ENCODE measurements at places on chromosomes 4 and X.

DNA sequence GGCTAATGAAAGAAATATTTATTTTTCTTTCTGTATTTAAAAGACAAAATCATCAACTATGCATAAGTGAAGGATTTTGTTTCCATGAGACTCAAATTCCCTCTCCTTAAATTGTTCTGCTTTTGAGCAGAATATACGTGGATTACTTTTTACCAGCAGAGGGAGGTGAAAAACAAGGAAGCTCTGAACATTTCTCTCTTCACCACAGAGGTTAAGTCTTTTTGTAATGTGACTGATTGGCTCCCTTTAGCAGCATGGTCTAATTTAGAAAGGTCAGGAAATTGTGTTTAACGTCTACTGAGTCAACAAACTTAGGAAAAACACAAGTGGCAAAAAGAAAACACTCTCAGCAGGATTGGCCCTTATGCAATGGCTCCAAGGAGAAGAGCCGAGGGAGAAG is 55.1 kb upstream of the F9 start:
- no peak for DNase-seq

- no peak for DNase-seq
Observed at GRCh38 chr4:120842031-120842430, 80.5 kb downstream of the PRDM5 start.

GRCh38 chrX:133611676-133612075 is 196.4 kb upstream of the GPC4 start:
- no peak for DNase-seq

DNA sequence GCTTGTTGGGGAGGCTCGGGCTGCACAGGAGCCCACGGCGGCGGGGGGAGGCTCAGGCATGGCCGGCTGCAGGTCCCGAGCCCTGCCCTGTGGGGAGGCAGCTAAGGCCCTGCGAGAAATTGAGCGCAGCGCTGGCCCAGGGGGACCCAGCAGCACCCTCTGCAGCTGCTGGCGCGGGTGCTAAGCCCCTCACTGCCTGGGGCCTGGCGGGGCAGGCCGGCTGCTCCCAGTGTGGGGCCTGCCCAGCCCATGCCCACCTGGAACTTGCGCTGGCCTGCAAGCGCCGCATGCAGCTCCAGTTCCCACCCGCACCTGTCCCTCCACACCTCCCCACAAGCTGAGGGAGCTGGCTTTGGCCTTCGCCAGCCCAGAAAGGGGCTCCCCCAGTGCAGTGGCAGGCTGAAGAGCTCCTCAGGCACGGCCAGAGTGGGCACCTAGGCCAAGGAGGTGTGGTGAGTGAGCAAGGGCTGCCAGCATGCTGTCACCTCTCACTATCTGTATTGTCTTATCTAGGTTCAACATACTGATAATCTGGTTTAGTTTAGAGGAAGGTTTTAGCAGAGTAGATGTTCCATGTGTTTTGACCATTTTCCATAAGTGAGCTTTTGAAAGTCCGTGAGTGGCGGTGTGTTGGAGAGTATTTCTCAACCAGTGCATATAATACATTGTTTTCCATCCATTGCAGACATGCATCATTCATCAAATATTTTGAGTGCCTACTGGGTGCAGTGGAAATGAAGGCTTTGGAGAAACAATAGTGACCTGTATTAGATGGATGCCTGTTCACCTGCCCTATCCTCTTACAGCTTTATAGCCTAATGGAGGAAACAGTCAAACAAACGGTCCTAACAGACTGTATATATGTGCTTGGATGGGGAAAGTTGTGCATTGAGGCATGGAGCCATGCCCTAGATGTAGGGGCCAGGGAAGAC is 13.1 kb downstream of the PI4K2B start:
- DNase-seq = no peak

DNA sequence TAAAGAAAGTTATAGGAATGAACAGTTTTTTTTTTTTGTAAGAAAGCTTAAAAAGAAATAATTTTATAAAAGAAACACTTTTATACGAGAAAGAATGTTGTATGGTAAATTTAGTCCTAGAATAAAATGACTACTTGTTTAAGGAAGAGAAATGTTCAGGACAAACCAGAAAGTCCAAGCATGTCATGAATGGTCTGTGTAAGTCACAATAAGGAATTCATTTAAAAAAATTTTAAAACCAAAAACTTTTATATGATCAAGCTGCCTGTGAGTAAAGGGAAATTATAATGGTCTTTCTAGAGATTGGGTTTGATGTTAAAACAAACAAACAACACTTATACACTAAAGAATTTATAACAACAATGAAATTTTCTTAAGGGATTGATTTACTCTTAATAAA is 858.9 kb upstream of the PCDH7 start:
- DNase-seq = no peak

GRCh38 chrX:104695593-104695992 is 129.6 kb downstream of the IL1RAPL2 start:
- DNase-seq = no peak

GRCh38 chr4:98430708-98431403 is 169.7 kb downstream of the RAP1GDS1 start:
- DNase-seq = no peak

DNA sequence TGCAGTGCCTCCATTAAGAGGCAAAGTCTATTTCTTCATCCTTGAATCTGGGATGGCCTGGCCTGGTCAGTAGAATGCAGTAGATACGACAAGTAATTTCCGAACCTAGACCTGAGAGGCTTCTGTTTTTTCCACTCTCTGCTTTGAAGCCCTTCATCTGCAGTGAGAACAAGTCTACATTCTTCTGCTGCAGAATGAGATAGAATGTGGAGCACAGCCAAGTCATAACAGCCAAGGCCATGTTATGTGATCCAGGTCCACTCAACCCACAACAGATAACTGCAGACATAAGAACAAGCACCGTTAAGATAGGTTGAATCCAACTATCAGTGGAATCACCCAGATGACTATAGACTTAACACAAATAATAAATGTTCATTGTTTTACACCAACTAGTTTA is 1297.7 kb downstream of the C4orf33 start:
- no peak for DNase-seq

GRCh38 chr4:62822306-62822705 is 1586.9 kb downstream of the TECRL start:
- DNase-seq = no peak

GRCh38 chr4:158827543-158827981 is 58.7 kb downstream of the FNIP2 start:
- DNase-seq = no peak

- no peak for DNase-seq
Observed at GRCh38 chr4:140344101-140344500, 29.3 kb upstream of the SCOC start.

GRCh38 chr4:15348236-15348635 is 79.6 kb upstream of the C1QTNF7 start:
- no peak for DNase-seq

DNA sequence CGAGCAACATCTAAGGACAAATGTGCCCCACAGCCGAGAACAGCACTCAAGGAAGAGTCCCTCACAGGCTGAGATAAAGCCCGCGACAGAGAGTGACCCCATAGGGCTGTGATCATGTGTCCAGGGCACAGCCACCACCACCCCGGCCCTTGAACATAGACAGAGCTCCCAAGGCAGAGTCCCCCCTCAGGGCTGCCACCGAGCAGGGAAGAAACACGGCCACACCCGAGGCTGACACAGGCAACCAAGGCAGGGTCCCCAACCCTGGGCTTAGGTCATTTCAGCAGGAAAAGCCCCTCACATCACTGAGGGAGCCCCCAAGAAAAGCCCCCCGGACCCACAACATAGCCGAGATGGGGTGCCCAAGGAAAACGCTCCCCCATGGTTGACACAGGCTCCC is 463 bp downstream of the CT45A10 start:
- no peak for DNase-seq

- no peak for DNase-seq
Observed at GRCh38 chr4:22045051-22045630, 96.6 kb upstream of the KCNIP4 start.

DNA sequence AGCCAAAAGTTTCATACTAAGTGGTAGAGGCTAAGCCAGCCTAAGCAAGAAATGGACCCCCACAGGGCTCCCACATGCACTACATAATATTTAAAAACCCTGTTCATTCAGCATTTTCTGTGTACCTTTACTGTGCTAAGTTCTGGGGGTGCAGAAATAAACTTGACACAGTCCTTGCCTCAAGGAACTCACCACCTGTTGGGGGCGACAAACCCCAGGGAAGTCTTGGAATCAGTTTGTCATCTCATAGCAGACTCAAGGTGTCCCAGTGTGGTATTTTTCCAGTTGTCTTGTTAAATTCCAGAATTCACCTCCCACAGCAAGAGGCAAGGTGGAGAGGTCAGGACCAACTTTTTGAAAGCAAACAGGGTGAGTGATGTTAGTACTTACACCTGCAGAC is 43.1 kb downstream of the ATG4A start:
- no peak for DNase-seq

DNA sequence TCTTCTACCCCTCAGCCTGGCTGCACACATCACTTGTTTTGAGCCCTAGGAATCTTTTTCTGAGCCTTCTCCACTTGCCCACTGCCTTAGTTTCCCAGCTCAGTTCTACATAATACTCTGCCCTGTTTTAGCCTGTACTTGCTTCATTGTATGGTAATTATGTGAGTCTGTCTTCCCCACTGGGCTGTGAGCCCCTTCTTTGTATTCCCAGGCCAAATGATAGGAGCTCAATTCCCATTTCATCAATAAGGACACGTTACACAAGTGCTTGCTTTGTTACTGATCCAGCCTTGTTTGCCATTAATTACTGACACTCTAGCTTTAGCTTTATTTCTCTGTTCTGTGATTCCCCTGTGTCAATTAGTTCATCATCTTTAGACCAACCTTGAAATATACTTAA is 28.1 kb downstream of the KIT start:
- DNase-seq = no peak

DNA sequence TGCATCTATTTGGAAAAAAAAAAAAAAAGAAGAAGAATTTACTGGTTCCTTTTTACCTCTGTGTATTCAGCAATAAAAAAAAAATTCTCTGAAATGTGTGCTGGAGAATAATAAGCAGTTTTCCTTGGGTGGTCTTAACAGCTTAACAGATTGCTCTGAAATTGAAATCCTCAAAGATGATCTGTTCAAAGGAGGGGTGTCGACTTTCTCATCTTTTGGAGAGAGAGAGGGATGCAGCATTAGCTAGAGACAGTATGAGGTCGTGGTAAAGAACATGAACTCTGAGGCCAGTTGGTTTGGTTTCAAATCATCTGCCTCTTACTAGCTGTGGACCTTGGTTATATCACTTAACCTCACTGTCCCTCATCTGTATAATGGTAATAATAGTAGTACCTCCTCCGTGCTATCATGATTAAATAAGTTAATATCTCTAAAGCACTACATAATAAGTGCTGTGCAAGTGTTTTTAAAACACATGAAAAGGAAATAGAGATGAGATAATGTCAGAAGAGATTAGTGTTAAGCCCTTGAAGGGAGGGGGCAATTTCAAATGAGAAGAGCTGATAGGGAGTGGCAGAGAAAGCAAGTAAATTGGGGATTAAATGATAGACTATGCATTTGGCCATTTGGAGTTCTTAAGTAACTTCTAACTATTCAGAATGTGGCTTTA is 109.9 kb upstream of the LIMCH1 start:
- DNase-seq = no peak

- DNase-seq = no peak
Observed at GRCh38 chrX:118179161-118179560, 62.6 kb upstream of the KLHL13 start.

- DNase-seq = no peak
Observed at GRCh38 chr4:139017861-139018260, 2.3 kb downstream of the NOCT start.

- no peak for DNase-seq
Observed at GRCh38 chrX:120331116-120331515, 19.9 kb upstream of the TMEM255A start.

DNA sequence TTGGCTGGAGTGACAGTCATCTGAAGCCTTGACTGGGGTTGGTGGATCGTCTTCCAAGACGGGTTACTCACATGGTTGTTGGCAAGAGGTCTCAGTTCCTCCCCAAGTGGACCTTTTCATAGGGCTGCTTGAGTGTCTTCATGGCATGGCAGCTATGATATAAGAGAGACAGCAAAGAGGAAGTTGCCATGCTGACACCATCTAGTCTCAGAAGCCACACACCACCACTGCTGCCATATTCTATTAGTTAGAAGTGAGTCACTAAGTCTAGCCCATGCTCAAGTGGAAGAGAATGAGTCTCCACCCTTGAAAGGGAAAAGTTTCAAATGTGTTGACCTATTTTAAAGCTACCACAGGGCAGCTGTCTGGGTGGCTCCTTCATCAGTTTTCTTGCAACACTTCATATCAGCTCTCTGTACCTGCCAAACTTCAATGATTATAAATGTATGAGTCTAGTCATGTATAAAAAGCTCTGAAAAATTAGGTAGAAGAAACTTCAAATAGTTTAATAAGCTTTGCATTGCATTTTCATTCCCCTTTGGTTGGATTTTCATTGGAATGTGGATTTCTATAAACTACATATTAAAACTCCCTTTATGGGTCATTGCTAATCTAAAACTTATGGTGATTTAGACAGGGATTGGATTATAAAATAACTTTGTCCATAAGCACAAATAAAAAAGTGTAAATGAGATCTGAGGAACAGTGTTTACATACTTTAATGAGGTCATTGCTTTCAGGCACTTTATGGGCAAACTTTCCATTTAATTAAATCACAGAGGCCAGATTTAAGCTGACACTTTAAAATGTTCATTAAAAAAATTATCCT is 68.0 kb upstream of the ATXN3L start:
- DNase-seq = no peak

- DNase-seq = no peak
Observed at GRCh38 chr4:52098618-52099017, 47.5 kb downstream of the SPATA18 start.

Measured in upper lobe of right lung (tissue), 1 donor.